ENCODE measurements at places on chromosomes 5 and 9.

- no peak for DNase-seq
Observed at GRCh38 chr5:74093561-74093960, 467.6 kb downstream of the ARHGEF28 start.

- DNase-seq: no peak
Observed at GRCh38 chr9:114722937-114723620, 41.1 kb upstream of the TEX48 start.

GRCh38 chr5:604391-604831, 7.7 kb upstream of the CEP72 start:
- DNase-seq: no peak

- DNase-seq: no peak
Observed at GRCh38 chr9:72814083-72814597, 138.7 kb downstream of the ALDH1A1 start.
